Fibroblast of pulmonary artery (primary cell): ENCODE measurements at places on chromosomes 13 and 19.

DNA sequence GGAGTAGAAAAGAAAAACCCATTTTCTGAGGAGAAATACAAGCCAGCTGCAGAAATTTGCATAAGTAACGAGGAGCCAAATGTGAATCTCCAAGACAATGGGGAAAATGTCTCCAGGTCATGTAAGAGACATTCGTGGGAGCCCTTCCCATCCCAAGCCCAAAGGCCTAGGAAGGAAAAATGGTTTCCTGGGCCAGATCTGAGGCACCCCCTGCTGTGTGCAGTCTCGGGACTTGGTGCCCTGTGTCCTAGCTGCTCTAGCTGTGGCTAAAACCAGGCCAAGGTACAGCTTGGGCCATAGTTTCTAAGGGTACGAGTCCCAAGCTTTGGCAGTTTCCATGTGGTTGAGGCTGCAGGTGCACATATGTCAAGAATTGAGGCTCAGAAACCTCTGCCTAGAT is 444.9 kb downstream of the PCDH20 start:
- DNase-seq = no peak

DNA sequence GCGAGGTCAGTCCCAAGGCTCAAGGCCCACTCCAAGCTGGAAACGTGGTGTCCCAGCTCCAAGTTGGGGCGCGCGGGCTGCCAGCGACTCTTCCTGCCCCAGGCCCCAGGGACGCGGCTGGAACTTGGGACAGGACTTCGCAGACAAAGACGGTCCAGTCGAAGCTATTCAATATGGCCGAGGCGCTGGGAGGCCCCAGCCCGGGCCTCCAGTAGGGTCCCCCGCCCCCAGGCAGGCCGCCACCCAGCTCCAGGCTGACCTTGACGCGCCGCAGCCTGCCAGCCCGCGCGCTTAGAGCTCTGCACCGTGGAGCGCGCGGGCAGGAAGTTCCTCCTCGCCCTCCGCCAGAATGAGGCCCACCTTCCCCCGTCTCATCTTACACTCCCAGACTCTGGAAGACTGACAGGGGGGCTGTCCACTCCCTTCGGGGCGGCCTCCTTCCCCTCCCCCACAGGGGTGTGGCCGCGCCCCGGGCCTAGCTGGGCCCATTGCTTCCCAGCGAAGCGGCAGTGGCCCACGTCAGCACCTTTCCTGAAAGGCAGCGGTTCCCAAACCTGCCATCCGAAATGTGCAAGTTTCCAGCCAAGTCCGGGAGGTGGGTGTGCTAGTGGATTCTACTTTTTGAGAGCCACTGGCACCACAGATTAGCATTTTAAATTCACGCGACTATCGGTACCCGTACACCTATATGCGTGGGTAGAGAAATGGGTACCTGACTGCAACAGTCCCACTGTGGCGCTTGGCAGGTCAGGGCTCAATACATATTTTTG is at the start of gene CCDC8:
CCDC8 (minus strand) TSS at position 303 of the 770 bp plus-strand sequence. CDS start 754 bp downstream, outside the sequence.
- peak; percentile 96 for DNase-seq

DNA sequence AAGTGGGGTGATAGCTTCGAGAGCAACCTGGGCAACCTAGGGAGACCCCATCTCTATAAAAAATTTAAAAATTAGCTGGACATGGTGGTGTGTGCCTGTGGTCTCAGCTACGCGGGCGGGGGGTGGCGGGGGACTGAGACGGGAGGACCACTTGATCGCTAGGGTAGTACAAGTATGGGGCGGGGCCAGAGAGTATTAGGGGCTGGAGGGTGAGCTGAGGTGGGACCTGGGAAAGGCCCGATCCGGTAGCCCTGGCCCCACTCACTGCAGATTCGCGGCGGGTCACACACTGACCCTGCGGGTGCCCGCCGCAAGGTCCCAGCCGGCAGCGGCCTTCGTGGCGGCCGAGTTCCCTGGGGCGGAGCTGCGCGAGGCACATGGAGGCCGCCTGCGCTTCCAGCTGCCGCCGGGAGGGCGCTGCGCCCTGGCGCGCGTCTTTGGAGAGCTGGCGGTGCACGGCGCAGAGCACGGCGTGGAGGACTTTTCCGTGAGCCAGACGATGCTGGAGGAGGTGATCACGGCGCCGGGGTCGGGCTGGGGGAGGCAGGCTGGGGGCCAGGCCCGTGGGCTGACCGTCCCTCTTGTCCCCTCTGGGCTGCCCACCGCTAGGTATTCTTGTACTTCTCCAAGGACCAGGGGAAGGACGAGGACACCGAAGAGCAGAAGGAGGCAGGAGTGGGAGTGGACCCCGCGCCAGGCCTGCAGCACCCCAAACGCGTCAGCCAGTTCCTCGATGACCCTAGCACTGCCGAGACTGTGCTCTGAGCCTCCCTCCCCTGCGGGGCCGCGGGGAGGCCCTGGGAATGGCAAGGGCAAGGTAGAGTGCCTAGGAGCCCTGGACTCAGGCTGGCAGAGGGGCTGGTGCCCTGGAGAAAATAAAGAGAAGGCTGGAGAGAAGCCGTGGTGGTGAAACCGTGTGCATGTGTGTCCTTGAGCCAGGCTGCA is 2.0 kb upstream of the ARHGAP45 start:
- DNase-seq = peak; percentile 72

DNA sequence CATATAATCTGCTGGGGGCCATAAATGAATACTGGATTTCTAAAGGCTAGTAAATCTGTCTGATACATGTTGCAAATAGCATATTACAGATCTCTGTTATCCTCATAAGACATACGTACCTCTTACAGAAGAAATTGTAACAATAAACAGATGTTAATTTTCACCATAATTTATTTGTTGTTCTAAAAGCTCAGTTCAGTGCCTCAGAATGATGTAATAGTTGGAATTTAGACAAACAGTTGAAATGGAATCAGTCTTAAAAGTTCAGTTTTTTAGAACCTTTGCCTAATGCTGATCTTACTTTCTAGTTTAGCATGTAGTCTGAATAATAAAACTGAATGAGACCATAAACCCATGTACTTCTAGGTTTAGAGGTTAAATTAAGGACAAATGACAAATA is 43.1 kb downstream of the B3GLCT start:
- peak; percentile 12 for DNase-seq

DNA sequence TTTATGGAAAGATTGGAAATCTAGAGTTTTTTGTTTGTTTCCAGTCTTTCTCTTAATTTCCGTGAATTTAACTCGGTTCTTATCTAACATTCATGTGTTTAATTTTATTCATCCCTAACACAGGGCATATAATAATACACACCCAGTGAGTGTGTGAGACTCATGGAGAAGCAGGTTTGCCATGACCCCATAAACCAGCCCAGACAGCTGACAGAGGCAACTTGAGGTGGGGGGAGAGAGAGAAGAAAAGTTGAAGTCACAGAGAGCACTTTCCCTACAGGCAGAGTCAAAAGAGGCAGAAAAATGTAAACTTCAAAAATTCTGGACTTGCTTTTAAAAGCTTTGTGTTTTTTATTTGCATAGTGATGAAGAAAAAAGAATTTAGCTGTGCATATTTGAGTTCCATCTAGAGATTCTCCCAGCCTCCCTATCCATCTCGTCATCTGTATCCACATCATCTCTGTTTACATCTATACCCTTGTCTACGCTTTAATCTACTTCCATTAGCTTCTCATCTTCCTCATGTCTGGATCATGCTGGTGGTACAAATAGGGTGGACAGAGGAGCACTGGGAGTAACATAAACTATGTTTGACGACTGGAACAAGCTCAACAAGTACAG is 60.2 kb downstream of the THSD1 start:
- DNase-seq = no peak

DNA sequence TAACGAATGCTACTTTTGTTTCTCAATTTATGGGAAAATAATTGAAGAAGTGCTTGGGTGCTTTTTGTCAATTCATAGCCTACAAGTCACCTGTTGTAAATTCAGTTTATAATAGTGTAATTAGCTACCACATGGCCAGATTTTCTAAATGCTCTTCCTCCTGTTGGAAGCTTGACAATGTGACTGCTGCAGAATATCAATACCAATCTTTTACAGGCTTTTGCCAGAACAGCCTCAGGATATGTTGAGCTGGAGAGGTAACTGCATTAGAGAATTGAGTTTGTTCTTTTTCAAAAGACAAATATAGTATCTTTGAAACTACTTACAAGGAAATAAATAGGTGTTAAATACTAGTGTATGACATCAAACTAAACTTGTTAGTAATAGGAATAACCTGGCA is 277.8 kb downstream of the POU4F1 start:
- no peak for DNase-seq

- DNase-seq = no peak
Measured at GRCh38 chr13:21310220-21310619, 133.8 kb downstream of the MRPL57 start.

DNA sequence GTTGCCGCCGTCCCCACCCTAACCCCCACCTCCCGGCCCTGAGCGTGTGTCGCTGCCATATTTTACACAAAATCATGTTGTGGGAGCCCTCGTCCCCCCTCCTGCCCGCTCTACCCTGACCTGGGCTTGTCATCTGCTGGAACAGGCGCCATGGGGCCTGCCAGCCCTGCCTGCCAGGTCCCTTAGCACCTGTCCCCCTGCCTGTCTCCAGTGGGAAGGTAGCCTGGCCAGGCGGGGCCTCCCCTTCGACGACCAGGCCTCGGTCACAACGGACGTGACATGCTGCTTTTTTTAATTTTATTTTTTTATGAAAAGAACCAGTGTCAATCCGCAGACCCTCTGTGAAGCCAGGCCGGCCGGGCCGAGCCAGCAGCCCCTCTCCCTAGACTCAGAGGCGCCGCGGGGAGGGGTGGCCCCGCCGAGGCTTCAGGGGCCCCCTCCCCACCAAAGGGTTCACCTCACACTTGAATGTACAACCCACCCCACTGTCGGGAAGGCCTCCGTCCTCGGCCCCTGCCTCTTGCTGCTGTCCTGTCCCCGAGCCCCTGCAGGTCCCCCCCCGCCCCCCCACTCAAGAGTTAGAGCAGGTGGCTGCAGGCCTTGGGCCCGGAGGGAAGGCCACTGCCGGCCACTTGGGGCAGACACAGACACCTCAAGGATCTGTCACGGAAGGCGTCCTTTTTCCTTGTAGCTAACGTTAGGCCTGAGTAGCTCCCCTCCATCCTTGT is 6.4 kb downstream of the YIPF2 start:
- DNase-seq = no peak

DNA sequence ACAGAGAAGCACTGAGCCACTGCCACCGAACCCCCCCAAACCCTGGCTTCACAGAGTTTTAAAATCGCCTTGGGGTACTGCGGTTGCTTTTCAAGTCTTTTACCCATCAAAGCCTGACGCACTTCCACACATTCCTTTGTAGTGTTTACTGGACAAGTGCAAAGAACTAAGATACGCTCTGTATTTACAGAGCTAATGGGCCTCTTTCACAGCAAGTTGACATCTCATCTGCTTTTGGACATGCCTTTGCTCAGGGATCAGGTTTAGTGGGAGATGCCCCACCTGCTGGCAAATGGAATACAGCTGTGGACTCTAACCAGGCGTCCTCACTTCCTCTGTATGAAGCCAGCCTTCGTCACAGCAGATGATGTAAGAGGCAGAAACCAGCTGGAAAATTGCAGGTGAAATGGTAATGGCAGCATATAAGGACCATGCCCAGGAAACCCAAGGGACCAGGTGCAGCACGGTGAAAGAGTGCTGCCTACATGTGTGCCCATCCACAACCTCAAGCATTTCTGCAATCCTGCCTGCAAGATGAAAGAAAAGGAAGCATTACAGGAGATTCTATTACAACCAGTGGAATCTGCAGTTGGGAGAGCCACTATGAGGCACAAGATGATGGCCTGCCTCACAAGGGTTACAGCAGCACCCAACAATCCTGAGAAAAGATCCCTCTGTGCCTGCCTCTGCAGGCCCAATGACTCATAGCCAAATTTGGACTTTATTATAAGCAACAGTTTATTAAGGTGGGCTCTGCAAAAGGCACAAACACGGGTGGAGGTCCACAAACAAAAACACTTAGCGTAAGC is 34.7 kb downstream of the BRD4 start:
- DNase-seq = peak; percentile 63

DNA sequence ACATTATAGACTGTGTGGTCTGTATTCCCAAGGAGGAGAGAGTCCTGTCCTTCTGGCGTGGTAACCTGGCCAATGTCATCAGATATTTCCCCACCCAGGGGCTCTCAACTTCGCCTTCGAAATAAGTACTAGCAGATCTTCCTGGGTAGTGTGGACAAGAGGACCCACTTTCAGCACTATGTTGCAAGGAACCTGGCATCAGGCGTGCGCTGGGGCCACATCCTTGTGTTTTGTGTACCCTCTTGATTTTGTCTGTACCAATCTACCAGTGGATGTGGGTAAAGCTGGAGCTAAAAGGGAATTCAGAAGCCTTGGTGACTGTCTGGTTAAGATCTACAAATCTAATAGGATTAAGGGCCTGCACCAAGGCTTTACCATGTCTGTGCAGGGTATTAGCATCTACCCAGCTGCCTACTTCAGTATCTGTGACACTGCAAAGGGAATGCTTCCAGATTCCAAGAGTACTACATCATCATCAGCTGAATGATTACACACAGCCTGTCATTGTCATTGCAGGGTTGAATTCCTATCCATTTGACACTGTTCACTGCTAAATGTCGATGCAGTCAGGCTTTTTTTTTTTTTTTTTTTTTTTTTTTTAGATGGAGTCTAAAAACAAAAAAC is 148.0 kb downstream of the PRR20E start:
- no peak for DNase-seq

- DNase-seq = peak; percentile 97
Measured at GRCh38 chr19:1260749-1261537, 8.2 kb upstream of the CIRBP start.

DNA sequence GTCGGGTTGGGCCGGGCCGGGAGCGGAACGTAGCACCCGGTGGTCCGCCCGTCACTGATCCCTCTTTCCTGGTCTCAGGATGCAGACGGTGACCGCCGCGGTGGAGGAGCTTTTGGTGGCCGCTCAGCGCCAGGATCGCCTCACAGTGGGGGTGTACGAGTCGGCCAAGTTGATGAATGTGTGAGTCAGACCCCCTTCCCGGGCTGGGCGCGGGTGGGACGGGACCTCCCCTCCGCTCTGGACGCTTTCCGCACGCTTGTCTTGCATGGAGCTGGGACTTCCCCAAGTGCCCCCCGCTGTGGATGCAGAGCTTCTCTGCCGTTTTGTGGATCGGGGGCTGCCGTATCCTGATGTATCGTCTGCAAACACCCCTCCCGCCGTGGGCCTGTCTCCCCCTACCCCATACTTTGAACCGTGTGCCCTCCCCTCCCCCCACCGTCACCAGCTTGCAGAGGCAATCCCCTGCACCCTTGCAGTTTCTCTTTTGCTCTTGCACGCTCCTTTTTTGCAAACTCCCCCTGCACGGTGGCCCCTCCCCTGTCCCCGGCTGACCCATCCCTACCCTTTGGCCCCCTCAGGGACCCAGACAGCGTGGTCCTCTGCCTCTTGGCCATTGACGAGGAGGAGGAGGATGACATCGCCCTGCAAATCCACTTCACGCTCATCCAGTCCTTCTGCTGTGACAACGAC is 669 bp downstream of the GADD45B start:
- peak; percentile 64 for DNase-seq

GRCh38 chr13:32150794-32151193 is 119.2 kb downstream of the FRY start:
- peak; percentile 75 for DNase-seq
